ENCODE measurements at places on chromosomes 12 and 14. TPM values are rescaled to one million over a fixed set of nuclear protein-coding genes. Genes with fewer than 3 reads are reported as not detected.

DNA sequence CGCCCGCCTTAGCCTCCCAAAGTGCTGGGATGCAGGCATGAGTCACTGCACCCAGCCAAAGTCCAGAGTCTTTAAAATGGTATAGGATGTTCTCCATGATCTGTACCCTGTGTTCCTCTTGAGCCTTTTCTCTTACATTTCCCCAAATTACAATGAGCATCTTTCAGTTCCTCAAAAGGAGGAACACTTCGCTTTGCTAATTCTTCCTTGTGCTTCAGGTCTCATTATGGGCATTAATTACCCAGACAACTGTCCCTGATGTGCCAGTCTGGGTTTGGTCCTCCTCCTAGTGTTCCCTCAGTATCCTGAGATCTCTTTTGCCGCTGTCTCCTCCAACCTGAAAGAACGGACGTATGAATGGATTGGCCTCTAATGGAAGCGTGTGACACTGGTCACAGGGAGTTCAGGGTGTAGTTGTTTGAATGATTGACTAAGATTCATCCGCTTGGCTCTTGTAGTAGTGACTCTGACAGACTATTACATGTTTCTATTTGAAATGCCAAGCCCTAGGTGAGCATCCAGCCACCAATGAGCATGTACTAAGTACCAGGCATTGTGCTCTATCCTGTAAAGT lies 8.2 kb downstream of the PRKCH start:
- no peak overlapping the region for H3K27ac ChIP-seq
- DNase-seq: no peak
- H3K27me3 ChIP-seq: no peaks in the 10 kb centered on the region
- peaks cover 13% of the 10 kb centered on the region for H3K4me1 ChIP-seq
- H3K36me3 ChIP-seq: peaks cover 7% of the 10 kb centered on the region

CPSF6 gene
- 114 TPM for total RNA-seq

ACOT6 gene
- not detected for total RNA-seq

DNA sequence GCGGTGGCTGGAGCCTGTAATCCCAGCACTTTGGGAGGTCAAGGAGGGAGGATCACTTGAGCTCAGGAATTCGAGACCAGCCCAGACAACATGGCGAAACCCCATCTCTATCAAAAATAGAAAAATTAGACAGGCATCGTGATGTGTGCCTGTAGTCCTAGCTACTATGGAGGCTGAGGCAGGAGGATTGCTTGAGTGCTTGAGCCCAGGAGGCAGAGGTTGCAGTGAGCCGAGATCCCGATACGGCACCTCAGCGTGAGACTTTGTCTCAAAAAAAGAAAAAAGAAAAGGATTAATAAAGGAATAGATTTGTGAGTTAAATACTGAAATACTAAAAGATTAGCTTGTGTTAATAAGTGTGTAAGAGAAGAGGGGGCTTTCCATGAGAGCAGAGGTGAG lies 29.4 kb downstream of the RPGRIP1 start:
- H3K4me3 ChIP-seq: peak overlapping the region; percentile 70
- peak; percentile 2 for DNase-seq
- no peaks in the 10 kb centered on the region for H3K27me3 ChIP-seq

DNA sequence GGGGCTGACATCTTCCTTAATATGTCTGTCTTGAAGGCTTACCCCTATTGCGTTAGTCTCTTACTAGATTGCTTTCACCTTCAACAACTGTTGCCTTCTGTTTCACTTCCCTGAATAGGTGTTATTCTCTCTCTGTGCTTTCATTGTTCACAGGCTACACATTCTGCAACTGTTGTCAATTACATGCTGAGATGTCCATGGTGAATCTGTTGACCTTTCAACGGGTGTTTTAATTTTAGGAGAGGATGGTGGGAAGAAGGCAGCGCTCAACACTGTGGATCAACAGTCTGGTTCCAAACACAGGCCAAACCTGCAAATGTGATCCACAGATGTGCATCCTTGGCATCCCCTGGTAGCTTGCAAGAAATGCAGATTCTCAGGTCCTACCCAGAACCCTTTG lies 101.9 kb downstream of the DACT1 start:
- H3K27ac ChIP-seq: no peak overlapping the region
- H3K4me1 ChIP-seq: no peaks in the 10 kb centered on the region
- DNase-seq: no peak
- H3K36me3 ChIP-seq: no peaks in the 10 kb centered on the region

- H3K4me1 ChIP-seq: no peaks in the 10 kb centered on the region
- no peak for DNase-seq
- H3K36me3 ChIP-seq: no peaks in the 10 kb centered on the region
- no peak overlapping the region for H3K27ac ChIP-seq
- peaks cover 12% of the 10 kb centered on the region for H3K27me3 ChIP-seq
These were observed 12.3 kb upstream of the APOF start for GRCh38 chr12:56374726-56375597.

GRCh38 chr12:17489452-17489851 lies 600.5 kb downstream of the RERGL start:
- no peaks in the 10 kb centered on the region for H3K4me1 ChIP-seq
- H3K27me3 ChIP-seq: no peaks in the 10 kb centered on the region
- no peak overlapping the region for H3K4me3 ChIP-seq
- DNase-seq: no peak
- no peaks in the 10 kb centered on the region for H3K36me3 ChIP-seq

POTEG gene
- not detected for total RNA-seq

GRCh38 chr14:80491131-80491530 lies 279.8 kb upstream of the DIO2 start:
- H3K36me3 ChIP-seq: no peaks in the 10 kb centered on the region
- H3K4me3 ChIP-seq: no peak overlapping the region
- DNase-seq: no peak
- H3K4me1 ChIP-seq: no peaks in the 10 kb centered on the region

CCDC198 gene
- 81.3 TPM for total RNA-seq

- H3K27ac ChIP-seq: peak overlapping the region; percentile 95
- DNase-seq: peak; percentile 25
- H3K4me1 ChIP-seq: peaks cover 23% of the 10 kb centered on the region
- H3K36me3 ChIP-seq: peaks cover 7% of the 10 kb centered on the region
- peak overlapping the region; percentile 18 for H3K4me3 ChIP-seq
These were observed 208.5 kb downstream of the C12orf50 start for GRCh38 chr12:87820524-87821202.

DNA sequence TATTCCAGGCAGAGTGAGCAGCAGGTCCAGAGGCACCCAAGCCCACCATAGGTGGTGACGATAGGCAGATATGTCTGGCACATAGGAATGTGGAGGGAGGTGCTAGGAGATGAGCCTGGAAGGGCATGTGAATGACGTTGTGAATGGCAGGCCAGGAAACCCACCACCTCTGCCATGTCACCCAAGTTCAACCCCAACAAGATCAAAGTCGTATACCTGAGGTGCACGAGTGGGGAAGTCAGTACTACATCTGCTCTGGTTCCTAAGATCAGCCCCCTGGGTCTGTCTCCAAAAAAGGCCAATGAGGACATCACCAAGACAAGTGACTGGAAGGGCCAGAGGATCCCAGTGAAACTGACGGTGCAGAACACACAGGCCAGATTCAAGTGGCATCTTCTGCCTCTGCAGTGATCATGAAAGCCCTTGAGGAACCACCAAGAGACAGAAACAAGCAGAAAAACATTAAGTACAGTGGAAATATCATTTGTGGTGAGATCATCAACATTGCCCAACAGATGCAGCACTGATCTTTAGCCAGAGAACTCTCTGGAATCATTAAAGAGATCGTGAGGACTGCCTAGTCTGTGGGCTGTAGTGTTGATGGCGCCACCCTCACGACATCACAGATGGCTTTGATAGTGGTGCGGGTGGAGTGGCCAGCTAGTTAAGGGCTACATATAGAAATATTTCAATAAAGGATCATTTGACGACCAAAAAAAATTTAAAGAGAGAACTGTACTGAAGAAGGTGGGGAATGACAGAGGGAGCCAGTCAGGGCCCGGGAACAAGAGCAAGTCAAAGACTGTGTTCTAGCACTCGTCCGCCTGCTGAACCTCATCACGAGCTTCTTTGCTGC lies 99.7 kb downstream of the ZFP36L1 start:
- H3K4me3 ChIP-seq: no peak overlapping the region
- peaks cover 3% of the 10 kb centered on the region for H3K36me3 ChIP-seq
- peaks cover 21% of the 10 kb centered on the region for H3K4me1 ChIP-seq
- no peaks in the 10 kb centered on the region for H3K27me3 ChIP-seq
- no peak overlapping the region for H3K27ac ChIP-seq

DNA sequence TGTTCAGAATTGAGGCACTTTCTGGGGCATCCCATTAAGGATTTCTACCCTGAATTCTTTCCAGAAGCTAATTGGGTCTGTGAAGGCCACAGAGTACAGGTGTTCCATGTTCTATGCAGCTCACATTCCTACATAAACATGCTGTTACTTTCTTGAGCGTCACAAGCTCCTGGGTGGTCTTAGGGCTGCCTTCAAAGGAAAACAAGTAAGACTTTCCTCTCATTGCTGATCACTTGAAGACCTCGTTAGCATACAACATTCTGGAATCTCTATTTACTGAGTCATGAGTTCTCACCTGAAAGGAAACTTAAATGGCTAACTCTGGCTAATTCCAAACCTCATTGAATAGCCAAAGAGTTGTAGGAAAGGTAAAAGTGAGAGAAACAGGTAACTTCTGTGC lies 63.0 kb upstream of the HMGA2 start:
- H3K27me3 ChIP-seq: no peaks in the 10 kb centered on the region
- peaks cover 13% of the 10 kb centered on the region for H3K4me1 ChIP-seq
- H3K4me3 ChIP-seq: no peak overlapping the region
- no peak overlapping the region for H3K27ac ChIP-seq
- no peak for DNase-seq

- H3K4me1 ChIP-seq: no peaks in the 10 kb centered on the region
- H3K27ac ChIP-seq: no peak overlapping the region
- H3K36me3 ChIP-seq: no peaks in the 10 kb centered on the region
- peak; percentile 48 for DNase-seq
- peaks cover 32% of the 10 kb centered on the region for H3K27me3 ChIP-seq
These were observed 9.2 kb upstream of the PLEKHD1 start for GRCh38 chr14:69475194-69475818.

GTF2H3 gene
- total RNA-seq: 66.5 TPM

SLC25A21 gene
- total RNA-seq: 1.4 TPM

ZNF384 gene
- total RNA-seq: 68.5 TPM

GRCh38 chr14:63737582-63738006 lies 9.7 kb upstream of the SGPP1 start:
- no peak for DNase-seq
- no peak overlapping the region for H3K4me3 ChIP-seq
- H3K36me3 ChIP-seq: no peaks in the 10 kb centered on the region
- no peaks in the 10 kb centered on the region for H3K27me3 ChIP-seq
- H3K27ac ChIP-seq: no peak overlapping the region

KRT8 gene
- total RNA-seq: 2,474 TPM

BMAL2 gene
- 68.2 TPM for total RNA-seq

CISTR gene
- total RNA-seq: not detected

ANKRD33 gene
- total RNA-seq: not detected

- no peak overlapping the region for H3K27ac ChIP-seq
- no peak for DNase-seq
- no peaks in the 10 kb centered on the region for H3K4me1 ChIP-seq
- H3K36me3 ChIP-seq: no peaks in the 10 kb centered on the region
These were observed 40.4 kb upstream of the DIO3 start for GRCh38 chr14:101520621-101521472.

- H3K4me1 ChIP-seq: peaks cover 95% of the 10 kb centered on the region
- peak overlapping the region; percentile 87 for H3K27ac ChIP-seq
- H3K36me3 ChIP-seq: peaks cover 27% of the 10 kb centered on the region
- H3K4me3 ChIP-seq: no peak overlapping the region
- H3K27me3 ChIP-seq: no peaks in the 10 kb centered on the region
These were observed 223.2 kb downstream of the KTN1 start for GRCh38 chr14:55802986-55803872.

DIO3 gene
- 2.3 TPM for total RNA-seq

DNA sequence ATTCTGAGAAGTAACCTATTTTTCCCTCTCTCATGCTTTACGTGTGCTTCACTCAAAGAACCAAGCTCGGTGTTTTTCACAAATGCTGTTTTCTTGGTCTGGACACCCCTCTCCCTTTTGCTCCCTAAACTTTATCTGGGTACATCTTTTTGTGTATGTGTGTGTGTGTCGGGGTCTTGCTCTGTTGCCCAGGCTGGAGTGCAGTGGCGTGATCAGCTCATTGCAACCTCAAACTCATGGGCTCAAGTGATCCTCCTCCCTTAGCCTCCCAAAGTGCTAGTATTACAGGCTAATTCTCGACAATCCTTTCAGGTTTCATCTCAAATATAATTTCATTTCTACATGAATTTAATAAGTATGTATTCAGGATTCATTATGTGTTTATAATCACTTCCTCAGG lies 83.2 kb downstream of the PEBP1 start:
- H3K27ac ChIP-seq: no peak overlapping the region
- H3K36me3 ChIP-seq: no peaks in the 10 kb centered on the region
- H3K4me3 ChIP-seq: no peak overlapping the region
- H3K27me3 ChIP-seq: no peaks in the 10 kb centered on the region
- no peaks in the 10 kb centered on the region for H3K4me1 ChIP-seq
- no peak for DNase-seq

- H3K4me1 ChIP-seq: peaks cover 46% of the 10 kb centered on the region
- H3K36me3 ChIP-seq: peaks cover 6% of the 10 kb centered on the region
- H3K4me3 ChIP-seq: no peak overlapping the region
- no peaks in the 10 kb centered on the region for H3K27me3 ChIP-seq
- no peak for DNase-seq
These were observed 104.4 kb downstream of the FGD4 start for GRCh38 chr12:32503730-32504129.

- peaks cover 11% of the 10 kb centered on the region for H3K4me1 ChIP-seq
- peaks cover 14% of the 10 kb centered on the region for H3K36me3 ChIP-seq
- no peaks in the 10 kb centered on the region for H3K27me3 ChIP-seq
- H3K27ac ChIP-seq: no peak overlapping the region
- DNase-seq: no peak
These were observed 36.0 kb downstream of the NINJ2 start for GRCh38 chr12:627285-627684.

DNA sequence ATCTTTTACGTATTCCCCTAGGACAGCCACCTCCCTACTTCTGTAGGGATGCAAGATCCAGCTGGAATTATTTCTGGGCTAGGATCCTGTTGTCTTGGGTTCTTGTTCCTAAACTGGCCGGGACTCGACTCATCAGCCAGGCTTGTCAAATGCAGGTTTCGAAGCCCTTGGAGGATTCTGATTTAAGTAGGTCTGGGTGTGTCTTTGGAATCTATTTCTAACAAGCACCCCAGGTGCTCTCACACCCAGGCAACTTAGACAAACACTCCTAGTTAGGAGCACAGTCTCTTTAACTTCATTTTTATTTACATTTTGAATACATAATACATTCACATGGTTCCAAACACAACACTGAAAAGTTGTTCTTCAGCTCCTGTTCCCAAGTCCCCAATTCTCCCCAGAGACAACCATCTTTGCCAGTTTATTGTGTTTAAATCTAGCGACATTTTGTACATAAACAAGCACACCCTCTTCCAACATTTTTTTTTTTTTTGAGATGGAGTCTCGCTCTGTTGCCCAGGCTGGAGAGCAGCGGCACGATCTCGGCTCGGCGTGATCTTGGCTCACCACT lies 20.9 kb downstream of the MORN3 start:
- H3K4me1 ChIP-seq: no peaks in the 10 kb centered on the region
- H3K36me3 ChIP-seq: no peaks in the 10 kb centered on the region
- H3K4me3 ChIP-seq: no peak overlapping the region
- no peak for DNase-seq

LTBR gene
- total RNA-seq: 167 TPM

GRCh38 chr12:6615802-6616201 lies 8.6 kb upstream of the CHD4 start:
- no peaks in the 10 kb centered on the region for H3K27me3 ChIP-seq
- no peak overlapping the region for H3K4me3 ChIP-seq
- no peak for DNase-seq
- H3K4me1 ChIP-seq: peaks cover 25% of the 10 kb centered on the region

- peaks cover 38% of the 10 kb centered on the region for H3K27me3 ChIP-seq
- no peak for DNase-seq
- no peak overlapping the region for H3K27ac ChIP-seq
- H3K36me3 ChIP-seq: no peaks in the 10 kb centered on the region
- no peaks in the 10 kb centered on the region for H3K4me1 ChIP-seq
These were observed 170.7 kb downstream of the CHST11 start for GRCh38 chr12:104627231-104627989.

BIN2 gene
- not detected for total RNA-seq

Measured in Calu3 (cell line).